CD4-positive, alpha-beta T cell treated with Interleukin-1 beta for 1 hour (primary cell): ENCODE measurements at places on chromosomes 4 and X.

GRCh38 chrX:24241822-24242648 is 71.8 kb downstream of the SUPT20HL2 start:
- DNase-seq = peak; percentile 32

- no peak for DNase-seq
These were observed 1504.5 kb upstream of the PCDH10 start for GRCh38 chr4:131644619-131645018.

DNA sequence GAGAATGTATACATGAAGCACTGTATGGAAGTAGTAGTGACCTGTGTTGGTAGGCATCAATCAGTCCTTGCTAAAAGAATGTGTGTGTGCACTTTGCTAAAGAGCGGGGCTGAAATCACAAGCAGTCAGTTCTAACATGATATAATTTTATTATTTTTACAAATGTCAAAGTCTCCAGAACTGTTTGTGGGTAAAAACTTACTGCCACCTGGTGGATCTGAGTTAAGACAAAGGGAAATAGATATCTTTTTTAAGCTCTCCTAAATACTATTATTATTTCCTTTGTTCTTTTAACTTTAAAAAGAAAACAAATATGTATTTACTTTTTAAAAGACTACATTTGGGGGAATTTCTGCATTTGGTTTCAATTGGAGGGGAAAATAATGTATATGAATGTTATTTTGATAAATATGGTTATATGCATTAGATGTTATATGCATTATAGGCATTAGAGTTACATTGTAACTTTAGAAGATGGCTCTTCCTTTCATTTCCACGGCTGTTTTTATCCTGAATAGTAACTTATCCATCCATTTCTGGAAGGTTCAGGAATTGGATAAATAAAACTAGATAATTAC is 7.8 kb upstream of the CLOCK start:
- DNase-seq = no peak

- no peak for DNase-seq
These were observed 126.9 kb downstream of the VCX3B start for GRCh38 chrX:8591501-8591900.

DNA sequence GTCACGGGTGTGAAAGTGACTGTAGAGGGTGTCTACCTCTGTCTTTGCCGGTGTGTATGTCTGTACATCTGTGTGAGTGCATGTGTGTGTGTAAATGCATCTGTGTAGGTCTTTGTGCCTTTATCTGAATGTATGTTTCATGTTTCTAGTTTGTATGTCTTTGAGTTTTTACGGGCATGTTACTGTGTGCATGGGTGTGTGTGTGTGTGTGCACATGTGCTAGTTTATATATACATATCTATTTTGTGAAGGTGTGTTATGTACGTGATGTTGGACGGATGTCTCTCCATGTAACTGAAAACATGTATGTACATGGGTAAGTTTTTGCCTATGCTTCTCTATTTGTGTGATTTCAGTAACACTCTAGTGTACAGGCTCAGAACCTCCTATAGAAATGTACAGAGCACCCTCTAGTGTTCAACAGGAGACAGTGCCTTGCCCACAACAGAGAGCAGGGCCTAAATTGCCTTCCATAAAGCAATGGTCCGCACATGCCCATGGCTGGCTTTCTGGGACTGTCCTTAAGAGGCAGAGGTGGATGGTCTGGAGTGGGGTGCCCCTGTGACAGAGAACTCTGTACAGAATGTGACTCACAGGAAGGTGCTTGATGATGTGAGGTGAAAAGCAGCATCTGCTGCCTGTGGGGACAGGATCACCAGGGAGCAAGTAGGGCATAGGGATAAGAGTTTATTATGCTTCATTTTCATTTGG is 343.5 kb downstream of the RAPGEF2 start:
- DNase-seq = peak; percentile 12

- no peak for DNase-seq
These were observed 42.0 kb upstream of the RBMXL3 start for GRCh38 chrX:115147220-115147619.

DNA sequence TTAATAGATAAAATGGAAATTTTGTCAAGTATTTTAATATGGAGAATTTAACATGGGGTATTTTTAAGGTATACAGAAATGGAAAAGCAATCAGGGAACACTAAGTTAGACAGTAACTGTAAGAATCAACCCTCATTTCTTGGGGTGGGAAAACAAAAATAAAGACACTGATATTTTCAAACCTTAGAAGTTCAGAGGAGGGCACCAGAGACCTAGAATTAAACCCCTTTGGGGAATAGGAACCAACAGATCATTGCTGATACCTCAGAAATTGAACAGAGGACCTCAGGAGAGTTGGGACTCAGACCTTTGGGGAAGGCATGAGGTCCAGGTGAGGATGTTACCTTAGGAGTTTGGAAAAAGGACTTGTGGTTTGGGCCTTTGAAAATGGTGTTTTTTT is 435.6 kb downstream of the TMA16 start:
- DNase-seq = no peak

- DNase-seq = peak; percentile 67
These were observed 9.9 kb upstream of the MOB1B start for GRCh38 chr4:70892086-70892769.

- no peak for DNase-seq
These were observed 205.1 kb downstream of the AWAT2 start for GRCh38 chrX:69844636-69845035.

- no peak for DNase-seq
These were observed 259.5 kb downstream of the RCHY1 start for GRCh38 chr4:75254745-75255144.

- no peak for DNase-seq
These were observed 9.5 kb downstream of the ADH1A start for GRCh38 chr4:99281261-99281660.

DNA sequence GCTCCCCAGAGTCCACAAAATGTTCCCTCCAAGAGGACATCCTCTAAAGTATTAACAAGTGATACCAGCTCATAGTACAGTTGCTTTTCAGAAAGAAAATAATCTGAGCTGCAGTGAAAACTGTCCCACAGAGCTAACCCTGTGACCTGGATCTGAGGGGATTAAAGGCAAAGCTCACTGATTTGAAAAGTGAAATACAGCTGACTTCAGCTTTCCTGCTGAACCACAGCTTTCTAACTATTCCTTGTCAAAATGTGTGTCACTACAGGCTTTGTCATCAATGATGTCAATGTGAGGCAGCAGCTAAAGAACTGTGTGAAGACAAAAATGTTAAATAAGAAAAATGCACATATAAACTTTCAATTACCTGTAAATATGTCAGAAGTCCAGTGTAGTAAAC is 36.9 kb downstream of the DCHS2 start:
- DNase-seq = no peak

DNA sequence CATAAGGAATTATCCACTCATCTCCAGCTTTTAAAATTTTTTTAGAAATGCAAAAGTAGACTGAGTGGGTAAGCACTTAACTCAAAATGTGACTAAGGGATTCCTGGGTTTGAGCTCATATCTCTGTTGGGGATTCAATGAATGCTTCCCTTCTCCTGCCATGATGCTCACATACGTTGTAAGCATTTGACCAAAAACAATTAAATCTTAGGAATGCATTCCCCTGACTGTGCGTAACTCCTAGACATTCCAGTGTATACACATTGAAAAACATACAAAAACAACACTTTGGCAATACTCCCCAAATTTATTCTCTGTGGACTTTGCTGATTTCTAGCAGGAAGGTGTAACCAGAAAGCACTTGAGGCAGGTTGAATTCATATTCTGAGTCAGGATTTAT is 29.8 kb downstream of the SPANXA2 start:
- no peak for DNase-seq

DNA sequence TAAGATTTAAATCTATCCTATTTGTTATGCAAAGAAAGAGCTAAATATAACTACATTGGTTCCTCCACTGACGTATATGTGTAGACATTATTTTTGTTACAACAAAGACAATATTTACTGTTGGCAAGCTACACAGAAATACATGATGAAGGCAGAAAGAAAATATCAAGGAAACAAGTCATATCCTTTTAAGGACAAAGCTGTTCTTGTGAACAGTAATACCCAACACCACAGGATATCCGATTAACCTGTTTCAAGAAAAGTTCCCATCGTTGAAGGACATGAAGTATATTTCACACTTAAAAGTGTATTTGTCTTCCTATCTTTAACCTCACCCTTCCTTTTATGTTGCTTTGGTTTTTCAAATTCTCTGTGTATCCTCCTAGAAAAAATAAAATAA is 235.8 kb upstream of the AADAT start:
- no peak for DNase-seq

- DNase-seq = peak; percentile 2
These were observed at the start of gene WDFY3 for GRCh38 chr4:84966382-84967242. TSS of gene WDFY3 (minus strand) at chr4:84966690. CDS start at chr4:84860591, 106,099 bp downstream.

- peak; percentile 66 for DNase-seq
These were observed 10.5 kb upstream of the ZCCHC13 start for GRCh38 chrX:74293343-74293946.

- DNase-seq = peak; percentile 31
These were observed 12.7 kb downstream of the GAB3 start for GRCh38 chrX:154738011-154738738.

- no peak for DNase-seq
These were observed 41.5 kb upstream of the BRS3 start for GRCh38 chrX:136446208-136446607.

DNA sequence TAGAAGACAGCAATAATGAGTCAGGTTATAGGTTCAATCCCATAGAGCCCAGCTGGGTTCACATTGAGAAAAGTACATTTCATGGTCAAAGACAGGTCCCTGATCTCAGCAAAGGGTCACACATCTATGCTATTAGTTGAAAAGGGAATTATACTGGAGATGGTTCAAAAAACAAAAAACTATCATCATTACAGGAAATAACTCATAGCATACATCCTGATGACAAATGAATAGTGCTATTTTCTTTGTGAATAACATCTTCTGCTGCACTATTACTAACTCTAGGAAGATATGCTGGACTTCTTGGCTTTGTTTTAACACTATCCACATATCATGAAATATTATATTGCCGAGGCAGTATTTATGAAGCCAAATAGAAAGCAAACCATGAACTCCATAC is 202.5 kb upstream of the MAB21L2 start:
- DNase-seq = no peak

DNA sequence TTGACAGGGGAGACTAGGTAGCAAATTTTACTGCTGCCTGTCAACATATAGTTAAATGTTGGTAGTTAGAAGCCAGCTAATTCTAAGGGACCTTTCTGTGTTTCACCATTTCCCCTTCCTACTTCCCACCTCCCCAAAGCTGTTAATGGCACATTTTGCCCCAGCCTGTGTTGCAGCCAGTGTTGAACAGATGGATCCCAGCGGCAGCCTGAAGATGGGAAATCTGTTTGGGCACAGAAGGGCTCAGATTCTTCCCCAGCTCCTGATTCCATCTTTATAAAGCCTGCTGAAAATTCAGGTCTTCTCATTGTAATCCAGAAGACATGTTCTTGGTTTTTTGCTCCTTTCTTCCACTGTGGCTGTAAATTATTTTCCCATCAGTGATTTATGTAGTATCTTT is 89.0 kb downstream of the SPRY1 start:
- DNase-seq = no peak

DNA sequence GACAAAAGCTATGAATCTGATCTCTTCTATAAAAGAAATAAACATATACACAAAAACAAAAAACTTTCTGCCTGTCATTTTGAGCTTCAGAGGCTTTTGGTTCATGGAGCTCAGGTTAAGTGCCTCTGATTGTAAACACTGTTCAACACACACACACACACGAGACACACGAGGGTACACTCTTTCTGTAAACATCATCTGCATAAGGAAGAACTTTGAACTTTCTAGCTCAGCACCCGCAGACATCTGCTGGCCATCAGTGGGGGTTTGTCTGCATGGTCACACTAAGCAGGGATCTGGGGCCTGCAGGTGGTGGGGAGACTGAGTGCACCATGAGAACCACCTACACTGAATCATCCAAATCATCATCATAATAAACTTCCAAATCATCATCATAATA is 54.9 kb downstream of the STX18 start:
- DNase-seq = no peak

GRCh38 chrX:96314985-96315384 is 369.7 kb upstream of the DIAPH2 start:
- DNase-seq = no peak

DNA sequence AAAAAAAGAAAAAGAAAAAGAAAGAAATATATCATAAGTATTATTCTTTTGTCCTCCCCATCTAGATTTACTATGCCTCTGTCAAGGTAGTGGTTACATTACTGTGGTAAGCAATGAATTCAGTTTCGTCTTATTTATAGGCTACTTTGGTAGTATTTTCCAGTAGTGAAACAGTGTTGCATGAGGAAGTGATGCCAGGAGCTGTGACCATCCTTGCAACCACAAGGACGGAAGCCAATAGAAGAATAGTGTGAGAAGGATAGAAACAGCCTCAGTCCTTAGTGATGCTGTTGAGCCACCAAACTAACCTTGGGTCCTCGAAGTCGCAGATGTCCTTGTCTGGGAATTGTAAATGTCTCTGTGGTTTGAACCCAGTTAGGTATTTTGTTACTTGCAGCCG is 328.5 kb downstream of the PPP3CA start:
- DNase-seq = peak; percentile 34
